ENCODE measurements at places on chromosomes 6 and 20. TPM values are rescaled to one million over a fixed set of nuclear protein-coding genes. Genes with fewer than 3 reads are reported as not detected.

GRCh38 chr6:33417128-33417902 lies 592 bp downstream of the CUTA start:
- DNase-seq: no peak

DNA sequence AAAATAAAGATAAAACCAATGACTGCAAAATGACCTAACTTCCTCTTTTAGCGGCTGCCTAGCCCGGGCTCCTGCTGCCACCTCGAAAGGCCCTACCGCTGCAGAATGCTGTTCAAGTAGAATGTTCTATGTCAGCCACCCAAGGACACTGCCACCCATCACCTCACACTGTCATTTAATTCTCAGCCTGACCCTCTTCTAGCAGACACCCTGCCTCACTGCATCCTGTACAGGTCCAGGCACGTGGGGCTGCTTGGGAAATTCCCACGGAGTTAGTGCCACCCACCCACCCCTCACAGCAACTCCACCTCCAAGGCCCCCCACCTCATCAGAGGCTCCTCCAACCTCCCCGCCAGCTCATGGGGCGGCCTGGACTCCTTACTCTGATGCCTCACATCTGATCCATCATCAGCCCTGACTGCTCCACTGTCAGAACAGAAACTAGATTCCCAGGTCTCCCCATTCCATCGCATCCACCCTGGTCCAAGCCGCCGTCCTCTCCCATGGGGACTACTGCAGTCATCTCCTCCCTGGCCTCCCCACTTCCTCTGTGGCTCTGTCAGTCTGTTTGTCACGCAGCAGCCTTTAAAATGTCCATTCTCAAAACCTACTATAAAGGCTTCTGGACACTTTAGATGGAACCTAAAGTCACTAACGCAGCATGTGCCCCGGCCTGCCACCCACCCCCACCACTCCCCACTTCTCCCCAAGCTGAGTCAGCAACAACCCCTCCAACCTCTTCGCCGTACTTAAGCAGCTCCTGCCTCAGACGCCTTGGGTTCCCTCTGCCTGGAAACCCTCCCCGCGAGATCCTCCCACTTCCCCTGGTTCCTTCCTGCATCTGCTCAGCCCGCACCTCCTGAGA lies 17.0 kb downstream of the NFATC2 start:
- no peak for DNase-seq

DNA sequence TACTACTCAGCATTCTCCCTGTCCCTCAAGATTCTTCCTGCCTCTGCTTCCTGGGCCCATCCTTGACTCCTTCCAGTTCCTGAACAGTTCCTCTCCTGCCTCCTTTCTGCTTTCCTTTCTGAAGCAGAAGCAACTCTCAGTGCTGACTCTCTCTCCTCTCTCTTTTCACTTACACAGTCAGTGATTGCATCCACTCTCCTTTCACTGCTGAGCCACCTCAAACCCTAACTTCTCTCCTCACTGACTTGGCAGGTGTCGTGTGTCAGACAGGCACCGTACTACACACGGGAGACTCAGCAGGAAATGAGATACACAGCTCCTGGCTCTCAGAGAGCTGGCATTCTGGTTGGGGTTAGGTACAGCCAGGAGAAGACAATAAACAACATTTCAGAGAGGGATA lies 5.6 kb downstream of the ABHD16A start:
- DNase-seq: no peak

DNA sequence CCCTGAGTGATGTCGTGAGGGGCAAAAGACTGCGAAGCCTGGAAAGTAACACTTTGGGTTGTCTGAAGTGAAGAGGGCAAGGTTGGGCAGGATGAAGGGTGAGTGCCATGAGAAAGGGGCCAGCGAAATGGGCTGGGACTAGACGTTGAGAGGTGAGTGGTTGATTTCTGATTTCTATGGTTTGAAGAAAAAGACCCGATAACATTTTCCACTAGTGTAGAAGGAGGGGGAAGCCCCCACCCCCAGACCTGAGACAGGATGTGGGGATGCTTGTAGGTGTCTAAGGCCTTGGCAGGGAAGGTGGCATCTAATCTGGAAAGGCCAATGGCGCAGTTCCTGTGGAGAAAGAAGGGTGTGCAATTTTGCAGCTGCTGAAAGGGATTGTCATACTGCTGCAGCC lies 25.3 kb upstream of the KIF3B start:
- DNase-seq: no peak

DNA sequence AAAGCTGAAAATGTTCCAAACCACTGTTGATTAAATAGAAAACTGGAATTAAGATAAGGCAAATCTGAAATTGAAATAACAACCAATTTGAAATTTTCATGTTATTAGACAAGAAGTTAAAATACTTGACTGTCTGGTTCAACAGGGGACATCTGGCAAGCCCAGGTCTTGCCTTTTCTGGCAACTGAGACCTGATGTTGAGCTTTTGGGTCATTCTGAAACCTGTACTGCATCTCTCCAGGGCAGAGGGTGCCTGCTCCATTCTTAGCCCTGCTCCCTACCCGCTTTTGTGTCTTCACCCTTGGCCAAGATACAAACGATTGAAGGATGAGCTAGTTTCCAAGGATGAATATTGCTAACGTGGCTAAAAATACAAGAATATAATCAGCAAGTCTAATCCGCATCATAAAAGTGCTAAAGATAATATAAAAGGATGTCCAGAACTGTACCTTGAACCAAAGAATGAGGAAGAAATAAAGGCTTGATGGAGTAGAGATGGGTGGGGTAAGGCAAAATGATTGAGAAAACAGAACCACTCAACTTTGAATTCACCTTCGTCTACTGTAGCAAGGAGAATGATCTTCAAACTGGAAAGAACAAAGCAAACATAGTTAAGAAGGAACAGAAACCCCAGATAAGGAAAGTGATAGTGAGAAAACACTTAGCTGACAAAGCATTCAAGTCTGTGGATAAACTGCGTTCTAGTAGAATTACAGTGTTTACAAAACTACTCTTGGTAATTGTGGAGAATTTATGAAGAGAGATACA lies 109.8 kb upstream of the MAN1A1 start:
- DNase-seq: no peak

- no peak for DNase-seq
Observed at GRCh38 chr6:146305092-146305491, 238.5 kb upstream of the RAB32 start.

Gene JPH2
- polyA plus RNA-seq: 15.6 TPM

Gene SLC22A2
- polyA plus RNA-seq: 0.04 TPM

Gene ETV7
- 9.3 TPM for polyA plus RNA-seq

Gene DLL1
- polyA plus RNA-seq: 39.3 TPM

Gene HCRTR2
- polyA plus RNA-seq: 0.10 TPM

Data from large intestine (tissue), 12 donors.